SIG-M5 (cell line): ENCODE measurements at places on chromosomes 2 and 18.

GRCh38 chr18:6830916-6831315 is 101.4 kb downstream of the ARHGAP28 start:
- no peak for DNase-seq

- DNase-seq, result no peak
These were observed 108.5 kb downstream of the SOCS6 start for GRCh38 chr18:70397259-70397925.

- no peak for DNase-seq
These were observed 54.3 kb upstream of the AGPS start for GRCh38 chr2:177338177-177338721.

DNA sequence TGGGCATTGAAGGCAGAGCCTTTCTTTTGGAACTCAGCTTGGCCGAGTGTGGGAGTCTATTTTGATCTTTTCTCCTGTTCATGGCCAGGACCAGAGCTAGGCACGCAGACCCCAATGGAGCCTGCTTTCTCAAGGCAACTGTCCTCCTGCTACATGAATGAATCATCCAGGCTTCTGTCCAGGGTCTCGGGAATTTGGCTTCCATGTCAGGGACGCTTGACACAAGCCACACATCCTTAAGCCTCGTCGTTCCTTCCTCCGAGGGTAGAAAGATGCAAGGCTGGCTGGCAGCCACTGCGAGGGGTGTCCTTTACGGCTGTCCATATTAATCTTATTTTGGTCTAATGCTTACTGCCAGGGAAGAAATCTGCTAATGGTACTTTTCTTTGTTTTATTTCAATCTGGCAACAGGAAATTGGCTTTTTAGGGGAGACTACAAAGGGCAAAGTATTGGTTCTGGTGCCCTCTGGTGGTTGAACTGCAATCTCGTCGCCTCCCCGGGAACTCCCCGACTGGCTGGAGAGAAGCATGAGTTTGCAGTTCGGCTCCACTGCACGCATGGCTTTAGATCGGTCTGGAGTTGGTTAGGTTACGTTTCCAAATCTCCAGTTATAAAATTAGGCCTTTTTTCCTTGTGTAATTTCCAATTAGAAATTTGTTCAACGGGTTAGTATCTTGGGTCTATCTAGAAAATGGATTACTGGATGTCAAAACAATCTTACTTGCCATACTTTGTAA is 135.2 kb downstream of the ALPK2 start:
- DNase-seq, result no peak

DNA sequence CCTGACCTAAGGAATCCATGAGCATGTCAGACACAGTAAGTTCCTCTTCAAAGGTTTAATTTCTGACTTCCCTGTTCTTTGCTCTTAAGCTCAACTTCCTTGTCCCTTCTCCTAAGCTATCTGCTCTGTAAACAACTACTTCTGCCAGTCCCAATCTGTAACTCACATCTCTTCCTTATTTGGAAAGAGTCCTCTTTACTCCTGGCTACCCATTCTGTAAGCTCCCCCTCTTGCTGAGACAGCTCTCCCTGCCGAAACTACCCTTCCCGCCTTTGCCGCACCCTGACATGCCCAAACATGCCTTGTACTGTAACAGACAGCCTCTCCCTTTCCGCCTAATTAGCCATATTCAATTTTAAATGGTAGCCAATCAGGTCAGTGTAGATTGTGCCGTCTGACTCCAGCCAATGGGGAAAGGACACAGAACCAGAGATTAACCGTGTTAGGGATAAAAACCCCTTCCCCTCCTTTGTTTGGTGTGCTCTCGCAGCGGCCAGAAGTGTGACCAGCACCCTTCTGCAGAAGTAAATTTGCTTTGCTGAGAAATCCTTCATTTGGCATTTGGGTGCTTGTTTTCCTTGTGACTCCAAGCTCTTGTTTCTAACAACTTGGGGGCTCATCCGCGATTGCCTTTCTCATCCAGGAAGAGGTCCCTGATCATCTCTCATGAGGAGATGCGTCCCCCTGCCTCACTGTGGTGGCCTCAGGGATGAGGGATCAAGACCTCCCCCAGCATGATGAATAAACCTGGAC is 49.0 kb downstream of the PIAS2 start:
- DNase-seq, result no peak

GRCh38 chr2:62966991-62967390 is 83.6 kb upstream of the OTX1 start:
- DNase-seq, result no peak

DNA sequence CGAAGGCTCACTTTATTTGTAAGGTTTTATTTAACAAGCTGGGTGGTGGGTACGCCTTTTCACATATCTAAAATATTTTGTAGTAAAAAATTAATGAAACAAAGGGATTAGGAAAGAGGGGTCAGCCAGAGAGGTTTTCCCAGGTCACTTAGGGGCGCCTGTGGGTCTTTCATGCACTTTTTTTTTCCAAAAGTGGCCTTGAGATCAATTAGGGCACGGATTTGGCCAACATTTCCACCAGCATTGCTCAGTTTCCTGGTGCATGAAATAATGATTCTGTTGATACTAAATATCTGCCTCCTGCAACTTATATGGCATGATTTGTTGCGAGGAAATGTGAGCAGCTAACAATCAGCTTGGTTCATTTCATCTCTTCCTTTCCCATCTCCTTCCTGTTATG is 67.6 kb upstream of the ZCCHC2 start:
- DNase-seq, result no peak
